ENCODE measurements at places on chromosomes 4 and X.
A peak's percentile ranks its signal among the peaks of the same experiment; 100 is the strongest.

DNA sequence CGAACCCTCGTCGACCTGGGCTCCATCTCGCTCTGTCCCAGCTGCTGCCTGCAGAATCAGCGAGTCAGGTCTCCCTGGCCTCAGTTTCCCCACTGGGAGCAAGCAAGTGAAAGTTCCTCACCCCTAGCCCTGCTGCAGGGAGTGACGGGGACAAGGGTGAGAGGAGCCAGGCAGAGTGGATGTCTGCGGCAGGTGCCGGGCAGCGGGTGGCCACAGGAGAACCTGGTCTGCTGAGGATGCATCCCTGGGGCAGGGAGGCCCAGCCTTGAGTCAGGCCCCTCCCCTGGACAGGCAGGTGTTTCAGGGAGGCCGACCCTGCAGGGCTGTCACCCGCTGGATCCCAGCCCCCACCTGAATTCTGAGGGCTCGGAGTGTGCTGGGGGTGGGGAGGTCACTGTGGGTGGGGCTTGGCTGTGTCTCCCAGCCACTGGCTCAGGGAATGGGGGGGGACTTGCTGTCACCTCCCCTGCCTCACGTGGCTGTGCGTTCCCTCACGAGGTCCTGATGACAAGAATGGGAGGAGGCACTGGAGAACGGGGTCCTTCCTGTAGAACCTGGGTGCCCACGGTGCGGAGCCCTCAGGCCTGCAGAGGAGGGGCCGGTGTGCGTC, 33.2 kb downstream of the LRPAP1 start:
- no peak for DNase-seq

GRCh38 chr4:84032372-84032771, 466.7 kb downstream of the NKX6-1 start:
- no peak for DNase-seq

DNA sequence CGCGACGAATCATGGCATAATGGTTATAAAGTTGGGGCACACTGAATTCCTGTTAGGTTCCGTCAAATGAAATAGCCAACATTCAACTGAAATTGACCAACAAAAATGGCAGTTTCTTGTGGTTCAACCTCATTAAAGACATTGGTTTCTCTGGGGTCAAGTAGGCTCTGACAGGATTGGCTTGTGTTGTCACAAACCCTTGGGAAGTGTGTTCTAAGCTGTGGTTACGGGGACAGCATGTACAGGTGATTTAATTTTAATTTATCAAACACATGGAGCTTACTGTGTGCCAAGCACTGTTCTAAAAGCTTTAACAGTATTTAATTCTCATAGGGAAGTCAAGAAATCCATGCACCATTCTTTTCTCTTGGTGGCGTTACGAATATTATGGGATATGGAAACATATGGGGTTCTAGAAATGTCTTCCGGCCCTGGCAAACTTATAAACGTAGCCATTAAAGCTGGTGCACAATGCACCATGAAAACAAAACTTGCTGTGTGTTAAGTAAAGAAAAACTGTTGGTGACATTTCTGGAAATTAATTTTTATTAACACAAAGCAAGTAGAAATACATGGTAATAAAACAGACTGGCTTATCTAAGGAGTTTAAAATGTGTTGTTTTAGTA, 891 bp downstream of the XK start:
- no peak for DNase-seq

GRCh38 chr4:174427571-174428140, 94.6 kb downstream of the HPGD start:
- DNase-seq = no peak

DNA sequence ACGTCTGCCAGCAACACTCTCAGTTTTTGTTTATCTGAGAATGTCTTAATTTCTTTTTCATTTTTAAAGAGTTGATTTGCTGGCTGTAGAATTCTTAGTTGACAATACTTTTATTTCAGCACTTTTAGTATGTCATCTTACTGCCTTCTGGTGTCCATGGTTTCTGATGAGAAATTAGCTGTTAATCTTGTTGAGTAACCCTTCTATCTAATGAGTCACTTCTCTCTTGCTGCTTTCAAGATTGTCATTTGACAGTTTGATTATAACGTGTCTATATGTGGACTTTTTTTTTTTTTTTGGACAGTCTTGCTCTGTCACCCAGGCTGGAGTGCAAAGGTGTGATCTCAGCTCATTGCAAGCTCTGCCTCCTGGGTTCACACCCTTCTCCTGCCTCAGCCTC, 24.0 kb upstream of the TMEM255A start:
- no peak for DNase-seq

DNA sequence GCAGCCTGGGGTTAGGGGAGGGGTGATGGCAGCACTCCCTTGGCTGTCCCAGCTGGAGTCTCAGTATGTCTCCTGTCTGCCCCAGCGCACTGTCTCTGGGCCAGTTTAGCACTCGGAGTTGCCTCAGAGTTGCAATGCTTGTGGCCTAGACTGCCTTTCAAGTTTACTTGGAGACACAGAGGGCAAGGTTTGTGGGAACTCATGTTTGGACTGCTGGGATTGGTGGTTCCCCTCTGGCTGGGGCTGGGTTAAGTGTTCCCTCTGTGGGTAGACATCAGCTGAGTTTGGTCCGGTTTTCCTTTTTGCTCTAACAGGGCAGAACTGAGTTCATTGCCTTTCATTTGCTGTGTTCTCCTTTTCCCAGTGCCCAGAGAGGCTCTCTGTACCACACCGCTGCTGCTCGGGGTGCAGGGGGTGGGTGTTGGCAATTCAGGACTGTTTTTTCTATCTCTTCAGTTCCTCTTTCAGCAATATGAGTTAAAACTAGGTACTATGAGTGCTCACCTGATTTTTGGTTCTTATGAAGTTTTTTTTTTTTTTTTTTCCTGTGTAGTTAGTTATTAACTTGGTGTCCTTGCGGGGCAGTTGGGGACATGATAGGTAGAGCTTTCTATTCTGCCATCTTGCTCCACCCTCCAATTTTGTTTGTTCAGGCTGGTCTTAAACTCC, 17.2 kb downstream of the RAB33B start:
- no peak for DNase-seq

GRCh38 chrX:7188672-7189071, 40.7 kb upstream of the PUDP start:
- no peak for DNase-seq

DNA sequence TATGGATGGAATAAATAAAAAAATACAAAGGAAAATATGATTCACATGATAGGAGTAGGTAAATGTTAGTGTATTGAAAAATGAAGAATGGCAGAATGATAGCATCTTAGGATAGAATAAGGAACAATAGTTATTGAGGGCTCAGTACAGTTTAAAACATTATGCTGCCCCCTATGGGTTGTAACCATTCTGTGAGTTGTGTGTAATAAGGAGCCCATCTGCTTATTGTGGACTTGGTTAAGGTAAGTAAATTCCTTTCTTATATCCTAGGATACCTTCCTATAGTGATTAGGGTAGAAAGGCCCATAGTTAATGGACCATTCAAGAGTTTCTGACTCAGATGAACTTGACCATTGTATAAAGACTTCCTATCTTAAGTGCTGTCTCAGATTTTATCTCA, 195.8 kb downstream of the PDHA2 start:
- DNase-seq = no peak

GRCh38 chr4:53592686-53593501, 1.6 kb upstream of the LNX1 start:
- DNase-seq = no peak

DNA sequence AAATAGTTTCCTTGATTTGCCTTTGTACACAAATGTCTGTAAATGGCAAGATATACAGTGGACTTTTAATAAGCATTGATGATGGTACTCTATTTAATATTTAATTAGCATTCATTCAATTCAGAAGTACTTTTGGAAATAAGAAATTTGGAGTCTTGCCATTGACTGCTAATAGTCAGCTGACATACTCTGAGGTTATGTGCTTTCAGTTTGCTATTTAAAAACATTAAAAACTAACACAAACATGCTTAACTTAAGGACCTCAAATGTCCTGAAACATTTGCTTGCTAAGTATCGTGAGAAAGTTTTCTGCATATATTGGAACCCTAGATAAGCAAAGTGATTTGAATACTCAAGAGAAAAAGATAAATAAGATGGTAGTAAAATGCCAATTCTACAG, 64.6 kb downstream of the REELD1 start:
- no peak for DNase-seq

DNA sequence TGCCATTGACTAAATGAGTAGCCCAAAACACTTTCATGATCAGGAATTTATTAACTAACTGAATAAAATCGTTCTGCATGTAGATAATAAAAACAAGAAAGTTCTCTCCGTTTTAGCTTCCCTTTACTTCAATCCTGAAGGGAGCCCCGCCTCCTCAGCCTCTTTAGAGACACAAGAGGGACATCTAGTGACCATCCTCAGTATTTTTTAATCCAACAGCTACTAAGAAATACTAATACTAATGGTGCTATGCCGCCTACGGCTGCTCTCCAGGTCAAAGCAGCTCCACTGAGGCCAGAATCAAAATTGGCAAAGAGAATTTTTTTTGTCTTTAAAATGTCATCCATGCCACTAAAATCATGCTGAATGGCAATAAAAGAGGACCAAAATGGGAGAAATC, 3.2 kb upstream of the PCDH19 start:
- peak; percentile 72 for DNase-seq

GRCh38 chrX:17042037-17042436, 95.6 kb downstream of the REPS2 start:
- no peak for DNase-seq

GRCh38 chr4:1753294-1753696, 32.0 kb downstream of the TACC3 start:
- no peak for DNase-seq

DNA sequence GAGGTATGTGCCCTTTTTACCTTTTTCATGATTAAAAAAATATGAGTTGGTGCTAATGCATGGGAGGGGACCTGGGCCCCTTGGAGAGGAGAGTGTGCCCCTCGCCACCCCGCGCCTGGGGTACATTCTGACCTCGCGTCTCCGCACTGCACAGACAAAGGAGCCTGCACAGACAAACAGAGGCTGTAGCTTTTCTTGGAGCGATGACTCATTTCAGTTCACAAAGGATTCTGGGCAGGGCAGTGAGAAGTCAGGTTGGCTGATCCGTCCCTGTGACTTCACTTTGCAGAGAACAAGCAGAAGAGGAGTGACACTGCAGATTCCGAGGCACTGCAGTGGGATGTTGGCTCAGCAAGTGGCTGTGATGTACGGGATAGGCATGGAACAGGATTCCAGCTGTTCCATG, 82.9 kb downstream of the STOX2 start:
- DNase-seq = peak; percentile 55

GRCh38 chrX:21479695-21480270, 105.6 kb downstream of the CNKSR2 start:
- no peak for DNase-seq

DNA sequence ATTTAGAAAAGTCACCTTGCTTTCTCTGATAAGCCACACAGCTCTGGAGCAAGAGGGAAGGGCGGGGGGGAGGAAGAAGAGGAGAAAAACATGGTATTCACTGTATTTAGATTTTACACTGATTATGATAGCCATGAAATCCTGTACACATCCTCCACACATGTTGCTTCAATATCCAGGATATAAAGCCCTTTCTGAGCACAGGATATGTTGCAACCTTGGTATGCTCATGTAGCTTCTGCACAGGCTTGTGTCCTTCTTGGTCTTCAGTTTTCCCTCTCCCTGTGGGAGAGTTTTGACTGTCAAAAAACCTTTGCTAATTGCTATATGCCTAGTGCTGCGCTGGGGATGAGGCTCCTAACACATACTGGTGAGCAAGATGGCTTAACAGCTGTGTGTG, 61.9 kb upstream of the DAPP1 start:
- no peak for DNase-seq

- no peak for DNase-seq
These were observed 249.4 kb downstream of the HNRNPD start for GRCh38 chr4:82124365-82124764.

DNA sequence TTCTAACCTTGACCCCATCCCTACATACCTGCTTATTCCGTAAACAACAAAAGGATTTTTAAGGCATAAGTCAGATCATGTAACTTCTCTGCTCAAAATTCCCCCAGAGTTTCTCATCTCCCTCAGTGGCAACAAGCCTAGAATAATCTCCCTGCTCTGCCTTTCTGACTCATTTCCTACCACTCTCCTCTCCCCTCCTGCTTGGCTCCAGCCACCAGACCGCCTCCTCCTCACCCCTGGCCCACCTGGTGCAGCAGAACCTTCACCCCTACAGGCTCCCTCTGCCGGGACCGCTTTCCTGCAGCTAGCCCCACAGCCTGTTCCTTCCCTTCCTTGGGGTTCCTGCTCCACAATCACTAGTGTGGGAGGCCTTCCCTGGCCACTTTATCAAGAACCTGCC, 32.1 kb downstream of the TSPAN5 start:
- no peak for DNase-seq

DNA sequence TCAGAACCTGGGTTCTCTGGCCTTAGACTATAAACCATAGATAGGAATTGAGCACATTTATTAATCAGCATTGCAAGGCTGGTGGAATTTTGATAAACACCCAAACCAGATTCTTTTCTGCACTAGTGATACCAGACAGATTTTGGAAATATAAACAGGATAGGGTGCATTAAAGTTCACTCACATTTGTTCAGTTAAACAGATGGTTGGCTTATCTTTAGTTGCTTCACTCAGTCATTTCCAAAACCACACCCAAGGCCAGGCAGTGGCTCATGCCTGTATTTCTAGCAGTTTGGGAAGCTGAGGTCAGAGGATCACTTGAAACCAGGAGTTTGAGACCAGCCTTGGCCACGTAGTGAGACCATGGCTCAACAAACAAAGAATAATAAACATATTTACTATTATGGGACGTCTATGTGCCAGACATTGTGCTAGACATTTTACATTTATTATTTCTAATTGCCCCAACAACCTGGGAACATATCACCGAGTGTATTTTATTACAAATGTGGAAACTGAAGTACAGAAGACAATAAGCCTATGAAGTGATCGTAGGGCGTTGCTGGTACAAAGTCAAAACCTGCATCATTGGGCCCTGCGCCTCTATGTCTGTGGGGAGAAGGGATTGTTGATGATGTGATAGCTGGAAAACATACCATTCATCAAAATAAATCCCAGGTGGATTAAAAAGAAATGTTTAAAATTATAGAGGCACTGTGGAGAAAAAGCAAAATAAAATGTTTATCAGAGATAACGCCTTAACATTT, 15.0 kb downstream of the ADD1 start:
- DNase-seq = no peak

GRCh38 chr4:80409809-80410208, 74.3 kb downstream of the CFAP299 start:
- no peak for DNase-seq

DNA sequence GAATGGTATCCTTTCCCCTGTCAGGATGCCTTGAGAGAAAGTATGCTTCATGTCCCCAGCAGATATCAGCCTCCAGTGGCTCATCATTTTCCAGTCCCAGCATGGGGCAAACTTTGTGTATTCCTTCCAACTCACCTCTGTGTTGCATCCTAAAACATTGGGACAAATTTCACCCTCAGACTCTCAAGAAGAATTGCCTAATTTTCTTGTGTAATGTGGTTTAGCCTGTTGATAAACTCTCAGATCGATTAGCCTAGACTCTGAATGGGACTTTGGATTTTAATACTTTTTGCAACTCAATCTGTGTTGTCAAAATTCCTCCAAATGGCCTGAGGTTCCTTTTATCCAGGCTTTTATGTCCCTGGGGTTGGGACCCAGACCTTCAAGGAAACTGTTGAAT, 805.3 kb downstream of the C4orf33 start:
- DNase-seq = no peak

GRCh38 chrX:17007134-17007768, 60.8 kb downstream of the REPS2 start:
- peak; percentile 19 for DNase-seq
